Lung (tissue), 17 donors: ENCODE measurements at places on chromosomes 6 and 20.

DNA sequence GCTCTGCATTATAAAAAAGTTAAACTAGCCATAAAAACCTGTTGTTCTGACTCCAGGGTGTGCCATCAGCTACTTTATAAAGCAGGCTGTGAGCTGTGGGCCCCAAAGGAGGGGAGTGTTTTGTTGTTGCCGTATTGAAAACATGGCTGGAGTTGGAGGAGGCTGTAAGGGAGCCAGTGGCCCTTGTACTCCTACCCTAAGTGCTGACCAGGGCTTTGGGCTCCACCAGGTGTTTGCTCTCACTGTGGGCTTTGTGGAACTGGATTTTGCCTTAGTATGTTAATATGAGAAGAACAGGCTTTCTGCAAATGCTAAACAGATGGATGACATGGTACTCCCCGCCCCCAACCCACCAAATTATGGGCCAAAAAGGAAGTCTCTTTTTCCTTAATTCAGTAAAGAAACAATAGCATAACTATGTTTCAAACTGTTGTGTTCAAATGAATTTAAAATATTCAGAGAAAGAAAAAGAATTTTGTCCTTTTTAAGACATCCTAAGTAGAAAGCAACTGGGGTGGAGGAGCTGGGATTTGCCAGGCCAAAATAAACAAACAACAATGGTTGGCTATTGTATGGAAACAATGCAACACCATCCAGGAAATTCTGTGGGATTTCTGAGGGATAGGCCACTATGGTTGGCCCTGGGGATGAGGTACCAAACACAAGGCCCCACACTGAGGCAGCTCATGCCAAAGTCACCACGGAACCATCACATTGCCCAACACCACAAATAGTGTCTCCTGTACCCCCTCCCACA is 63.3 kb downstream of the PLCG1 start:
- DNase-seq = no peak
- no peak overlapping the region for H3K4me3 ChIP-seq
- no peaks in the 10 kb centered on the region for H3K4me1 ChIP-seq
- H3K27ac ChIP-seq = no peak overlapping the region
- H3K27me3 ChIP-seq = no peaks in the 10 kb centered on the region

DNA sequence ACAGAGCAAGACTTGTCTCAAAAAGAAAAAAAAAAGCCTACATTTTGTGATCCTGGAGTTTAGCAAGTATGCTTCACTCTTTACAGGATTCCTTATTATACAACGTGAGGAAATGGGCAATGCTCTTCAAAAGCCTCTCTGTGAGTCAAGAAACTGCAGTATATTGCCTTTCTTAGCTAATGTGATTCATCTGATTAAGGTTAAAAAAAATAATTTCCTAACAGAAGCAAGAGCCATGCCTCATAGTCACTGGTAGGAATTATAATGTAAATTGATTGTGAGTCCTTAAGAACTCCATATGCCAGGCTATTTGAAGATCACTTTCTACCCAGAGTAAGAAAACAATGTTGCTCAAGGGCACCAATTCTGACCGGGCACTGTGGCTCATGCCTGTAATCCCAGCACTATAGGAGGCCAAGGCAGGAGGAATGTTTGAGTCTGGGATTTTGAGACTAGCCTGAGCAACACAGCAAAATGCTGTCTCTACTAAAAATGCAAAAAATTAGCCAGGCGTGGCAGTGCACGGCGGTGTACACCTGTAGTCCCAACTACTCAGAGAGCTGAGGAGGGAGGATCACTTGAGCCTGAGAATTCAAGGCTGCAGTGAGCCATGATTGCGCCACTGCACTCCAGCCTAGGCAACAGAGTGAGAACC is 43.3 kb downstream of the SLC26A8 start:
- H3K4me3 ChIP-seq = no peak overlapping the region
- H3K4me1 ChIP-seq = no peaks in the 10 kb centered on the region
- H3K36me3 ChIP-seq = no peaks in the 10 kb centered on the region
- no peaks in the 10 kb centered on the region for H3K27me3 ChIP-seq

DNA sequence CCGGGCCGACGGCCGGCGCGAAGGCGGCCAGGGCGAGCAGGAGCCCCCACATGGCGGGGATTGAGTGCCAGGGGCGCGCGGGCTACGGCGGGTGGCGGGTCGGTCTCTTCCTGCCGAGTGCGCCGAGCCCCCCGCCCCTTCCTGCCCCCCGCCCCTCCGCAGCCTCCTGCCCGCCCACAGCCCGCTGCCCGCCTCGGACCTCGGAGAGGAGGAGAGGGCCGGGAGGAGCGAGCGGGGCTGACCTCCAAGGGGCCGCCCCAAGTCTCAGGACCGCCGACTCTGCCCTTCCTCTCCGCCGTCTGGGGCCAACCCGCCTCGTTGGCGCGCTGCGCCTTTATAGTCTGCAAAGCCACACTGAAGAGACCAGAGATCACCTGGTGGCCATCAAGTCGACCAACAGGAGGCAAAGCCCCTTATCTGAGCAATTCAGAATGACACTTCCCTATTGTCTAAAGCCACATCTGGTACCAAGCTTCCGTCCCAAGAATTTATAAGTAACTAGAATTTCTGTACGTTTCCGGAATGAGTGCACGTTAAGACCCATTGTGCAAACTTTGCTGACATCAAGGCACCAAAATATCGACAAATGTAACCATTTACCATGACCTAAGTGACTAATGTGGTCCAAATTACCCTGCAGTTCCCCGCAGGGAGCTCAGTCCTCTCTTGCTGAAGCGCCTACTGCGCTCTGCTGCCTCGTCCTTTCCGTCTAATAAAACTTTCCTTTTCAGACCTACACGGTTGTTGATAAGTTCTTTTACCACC is at the start of gene CPXM1:
TSS of gene CPXM1 (minus strand) at position 107 of the 765 bp plus-strand sequence. CDS start at position 52, 55 bp downstream.
- DNase-seq = peak; percentile 80
- peaks cover 16% of the 10 kb centered on the region for H3K36me3 ChIP-seq
- H3K27ac ChIP-seq = no peak within 1 kb of the TSS
- H3K27me3 ChIP-seq = peaks cover 14% of the 10 kb centered on the region
- peaks cover 8% of the 10 kb centered on the region for H3K4me1 ChIP-seq

- H3K27ac ChIP-seq = no peak overlapping the region
- H3K4me1 ChIP-seq = no peaks in the 10 kb centered on the region
- H3K36me3 ChIP-seq = no peaks in the 10 kb centered on the region
- DNase-seq = no peak
- no peak overlapping the region for H3K4me3 ChIP-seq
Observed at GRCh38 chr6:17233531-17233930, 47.6 kb upstream of the RBM24 start.

DNA sequence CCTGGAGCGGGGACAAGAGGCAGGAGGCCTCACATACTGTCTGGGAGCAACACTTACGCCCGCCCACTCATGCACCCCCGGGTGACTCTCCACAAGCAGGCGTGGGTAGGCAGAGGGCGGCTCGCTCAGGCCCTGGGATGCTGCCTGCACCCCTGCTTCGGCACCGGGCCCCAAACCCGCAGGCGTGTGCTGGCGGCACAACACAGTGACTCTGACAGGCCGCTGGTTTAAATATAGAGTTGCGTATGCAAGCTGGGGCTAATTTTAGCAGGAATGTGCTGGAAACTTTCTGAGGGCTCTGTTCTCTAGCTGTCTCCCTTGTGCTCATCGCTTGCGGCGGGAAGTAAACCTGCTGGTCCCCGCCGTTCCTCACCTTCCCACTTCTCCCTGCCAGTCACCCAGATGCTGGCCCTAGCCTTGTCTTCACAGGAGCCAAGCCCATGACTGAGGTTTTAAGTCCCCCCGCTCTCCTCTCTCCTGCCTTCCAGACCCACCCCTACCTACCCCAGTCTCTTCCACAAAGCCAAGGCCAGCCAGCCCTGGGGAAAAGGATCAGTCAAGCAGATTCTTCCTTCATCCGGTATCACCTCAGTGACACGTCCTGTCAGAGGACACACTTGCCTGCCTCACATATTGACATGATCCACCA is 94.5 kb upstream of the FOXP4 start:
- no peaks in the 10 kb centered on the region for H3K4me1 ChIP-seq
- no peaks in the 10 kb centered on the region for H3K27me3 ChIP-seq
- H3K36me3 ChIP-seq = no peaks in the 10 kb centered on the region
- H3K4me3 ChIP-seq = no peak overlapping the region

GRCh38 chr6:113143206-113143605 is 713.9 kb upstream of the MARCKS start:
- DNase-seq = no peak
- no peaks in the 10 kb centered on the region for H3K36me3 ChIP-seq
- H3K27me3 ChIP-seq = no peaks in the 10 kb centered on the region
- peaks cover 17% of the 10 kb centered on the region for H3K4me1 ChIP-seq
- H3K4me3 ChIP-seq = no peak overlapping the region

DNA sequence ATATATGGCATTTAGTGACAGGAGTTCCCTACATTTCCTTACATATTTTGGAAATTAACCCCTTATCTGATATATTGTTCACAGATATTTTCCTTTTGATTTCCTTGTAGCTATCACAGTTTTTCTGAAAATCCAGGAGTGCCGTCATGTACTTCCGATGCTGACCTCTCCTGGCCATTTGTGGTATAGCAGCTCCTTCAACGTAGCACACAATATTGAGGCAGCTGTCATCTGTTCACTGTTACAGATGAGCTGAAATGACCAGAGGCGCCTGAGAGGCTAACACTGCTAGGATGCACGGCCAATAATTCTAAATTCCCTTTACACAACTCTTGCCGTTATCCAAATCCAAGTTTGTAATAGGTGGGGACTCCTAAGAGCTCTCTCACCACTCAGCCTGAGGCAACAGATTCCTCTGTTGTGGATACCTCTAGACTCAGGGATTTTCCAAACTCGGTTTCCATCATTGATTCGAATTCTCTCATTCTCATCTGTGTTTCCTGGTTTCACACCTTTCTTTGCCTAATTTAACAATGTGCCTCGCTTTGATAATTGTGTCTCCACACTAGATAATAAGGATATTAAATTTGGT is 53.0 kb downstream of the MMUT start:
- H3K27me3 ChIP-seq = no peaks in the 10 kb centered on the region
- no peaks in the 10 kb centered on the region for H3K4me1 ChIP-seq
- no peaks in the 10 kb centered on the region for H3K36me3 ChIP-seq
- no peak overlapping the region for H3K27ac ChIP-seq
- H3K4me3 ChIP-seq = no peak overlapping the region

DNA sequence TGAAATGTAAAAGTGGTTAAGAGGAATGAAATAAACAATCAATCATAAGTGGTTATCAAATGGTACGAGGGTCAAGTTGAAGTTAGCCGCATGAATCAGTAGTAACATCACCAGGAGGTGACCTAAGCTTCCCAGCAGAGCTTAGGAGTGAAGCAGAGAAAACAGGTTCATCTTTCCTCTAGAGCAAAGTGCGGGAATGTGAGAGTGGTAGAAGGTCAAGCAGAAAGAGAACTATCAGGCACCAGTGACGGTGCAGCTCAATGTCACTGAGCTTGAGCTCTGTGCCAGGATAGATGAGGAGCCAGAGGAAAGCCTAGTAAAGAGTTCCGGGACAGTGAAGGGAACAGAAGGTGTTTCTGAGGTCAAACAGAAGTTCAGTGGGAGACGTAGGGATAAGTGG is 20.8 kb upstream of the TNFAIP3 start:
- no peak overlapping the region for H3K4me3 ChIP-seq
- H3K36me3 ChIP-seq = no peaks in the 10 kb centered on the region
- no peak for DNase-seq
- H3K27ac ChIP-seq = no peak overlapping the region
- no peaks in the 10 kb centered on the region for H3K4me1 ChIP-seq

- H3K27ac ChIP-seq = no peak overlapping the region
- H3K4me1 ChIP-seq = no peaks in the 10 kb centered on the region
- H3K36me3 ChIP-seq = no peaks in the 10 kb centered on the region
- H3K27me3 ChIP-seq = no peaks in the 10 kb centered on the region
Observed at GRCh38 chr20:55354720-55355119, 650.6 kb downstream of the CBLN4 start.

- H3K36me3 ChIP-seq = no peaks in the 10 kb centered on the region
- no peaks in the 10 kb centered on the region for H3K4me1 ChIP-seq
- H3K27me3 ChIP-seq = no peaks in the 10 kb centered on the region
- H3K4me3 ChIP-seq = no peak overlapping the region
Observed at GRCh38 chr20:52500157-52500556, 308.6 kb upstream of the ZFP64 start.

GRCh38 chr20:33499355-33499754 is 9.5 kb downstream of the CBFA2T2 start:
- no peak for DNase-seq
- H3K4me1 ChIP-seq = peaks cover 7% of the 10 kb centered on the region
- H3K4me3 ChIP-seq = no peak overlapping the region
- no peaks in the 10 kb centered on the region for H3K36me3 ChIP-seq

- H3K4me3 ChIP-seq = no peak overlapping the region
- no peaks in the 10 kb centered on the region for H3K27me3 ChIP-seq
- H3K4me1 ChIP-seq = no peaks in the 10 kb centered on the region
- DNase-seq = no peak
- no peaks in the 10 kb centered on the region for H3K36me3 ChIP-seq
Observed at GRCh38 chr6:143575901-143576426, 64.4 kb upstream of the FUCA2 start.

GRCh38 chr20:51125105-51125504 is 102.2 kb upstream of the KCNG1 start:
- no peak overlapping the region for H3K4me3 ChIP-seq
- H3K27ac ChIP-seq = no peak overlapping the region
- no peak for DNase-seq

DNA sequence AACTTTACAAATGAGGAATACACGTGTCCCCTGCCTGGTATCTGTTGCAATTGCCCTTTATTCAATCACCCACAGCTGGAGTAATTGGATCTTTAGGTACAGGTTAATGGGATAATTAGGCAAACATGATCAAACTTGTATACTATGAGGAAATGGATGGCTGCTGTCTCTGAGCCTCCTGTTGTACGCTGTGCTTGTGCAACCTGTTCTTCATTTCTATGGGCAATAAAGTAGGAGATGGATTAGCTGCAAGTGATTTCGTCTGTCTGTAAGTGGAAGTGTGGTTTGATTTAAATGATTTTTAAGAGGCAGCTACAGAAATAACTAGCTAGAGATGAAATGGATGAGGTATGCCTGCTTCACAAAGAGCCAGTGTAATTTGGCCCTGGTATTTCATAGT is 474.1 kb downstream of the RNF144B start:
- no peaks in the 10 kb centered on the region for H3K36me3 ChIP-seq
- no peaks in the 10 kb centered on the region for H3K27me3 ChIP-seq
- H3K4me3 ChIP-seq = no peak overlapping the region
- DNase-seq = no peak
- no peaks in the 10 kb centered on the region for H3K4me1 ChIP-seq

DNA sequence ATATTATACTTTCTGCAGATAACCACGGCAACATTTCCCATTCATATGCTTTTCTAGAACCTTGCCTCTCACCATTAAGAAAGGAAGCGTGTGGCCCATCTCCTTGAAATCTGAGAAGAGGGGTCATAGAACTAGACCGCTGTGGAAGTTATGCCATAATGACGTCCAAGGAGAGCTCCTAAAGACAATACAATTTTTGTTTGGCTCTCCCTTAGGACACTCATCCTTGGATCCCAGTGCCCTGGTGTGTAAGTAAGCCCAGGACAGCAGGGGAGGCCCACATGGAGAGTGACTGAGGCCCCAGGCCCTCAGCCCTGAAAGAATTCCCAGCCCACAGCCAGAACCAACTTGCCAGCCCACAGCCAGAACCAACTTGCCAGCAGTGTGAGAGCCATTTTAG is 379.6 kb downstream of the FOXA2 start:
- H3K4me1 ChIP-seq = no peaks in the 10 kb centered on the region
- H3K36me3 ChIP-seq = no peaks in the 10 kb centered on the region
- no peak overlapping the region for H3K27ac ChIP-seq
- H3K27me3 ChIP-seq = no peaks in the 10 kb centered on the region

- H3K27ac ChIP-seq = no peak overlapping the region
- H3K27me3 ChIP-seq = no peaks in the 10 kb centered on the region
- DNase-seq = no peak
- no peaks in the 10 kb centered on the region for H3K36me3 ChIP-seq
- no peaks in the 10 kb centered on the region for H3K4me1 ChIP-seq
- H3K4me3 ChIP-seq = no peak overlapping the region
Observed at GRCh38 chr6:6744551-6744950, 156.0 kb downstream of the LY86 start.
